Kidney capillary endothelial cell (primary cell): ENCODE measurements at places on chromosomes 5 and 9.

GRCh38 chr5:60458666-60459065, 241.3 kb downstream of the DEPDC1B start:
- DNase-seq: no peak

- peak; percentile 28 for DNase-seq
These were observed at the start of gene CFAP90 for GRCh38 chr5:7850395-7851239. TSS of gene CFAP90 (minus strand) at chr5:7851133. CDS start at chr5:7851021, 112 bp downstream.

GRCh38 chr9:117734082-117734481, 29.9 kb downstream of the TLR4 start:
- DNase-seq: no peak

DNA sequence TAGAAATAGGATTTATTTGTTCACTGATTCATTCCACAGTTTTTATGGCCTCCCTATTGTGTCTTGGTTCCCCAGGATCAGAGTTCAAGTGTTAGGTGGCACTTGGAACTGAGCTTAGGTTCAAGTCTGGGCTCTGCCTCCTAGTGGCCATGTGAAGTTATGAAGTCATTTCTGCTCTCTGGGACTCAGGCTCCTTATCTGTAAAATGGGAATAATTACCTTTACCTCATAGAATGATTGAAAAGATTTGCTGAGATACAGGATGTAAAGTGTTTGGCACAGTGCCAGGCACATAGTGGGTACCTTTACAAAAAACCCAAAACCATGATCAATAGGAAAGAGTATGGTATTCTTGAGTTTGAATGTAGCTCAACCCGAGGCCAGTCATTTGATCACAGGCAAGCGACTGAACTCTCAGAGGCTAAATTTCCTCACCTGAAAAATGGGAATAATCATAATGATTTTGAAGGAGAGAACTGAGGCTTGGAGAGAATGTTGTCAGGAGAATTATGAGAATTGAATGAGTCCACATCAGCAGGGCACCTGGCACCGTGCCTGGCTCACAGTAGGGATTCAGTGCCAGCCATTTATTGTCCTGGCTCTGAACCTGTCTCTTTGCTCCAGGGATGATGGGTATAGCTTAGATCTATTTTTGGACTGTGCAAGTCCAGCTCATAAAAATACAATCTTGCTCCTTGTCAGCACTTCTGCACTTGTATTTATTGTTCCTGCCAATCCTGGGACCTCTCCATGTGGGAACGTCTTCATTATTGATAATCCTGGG, 10.8 kb downstream of the NSG2 start:
- no peak for DNase-seq

DNA sequence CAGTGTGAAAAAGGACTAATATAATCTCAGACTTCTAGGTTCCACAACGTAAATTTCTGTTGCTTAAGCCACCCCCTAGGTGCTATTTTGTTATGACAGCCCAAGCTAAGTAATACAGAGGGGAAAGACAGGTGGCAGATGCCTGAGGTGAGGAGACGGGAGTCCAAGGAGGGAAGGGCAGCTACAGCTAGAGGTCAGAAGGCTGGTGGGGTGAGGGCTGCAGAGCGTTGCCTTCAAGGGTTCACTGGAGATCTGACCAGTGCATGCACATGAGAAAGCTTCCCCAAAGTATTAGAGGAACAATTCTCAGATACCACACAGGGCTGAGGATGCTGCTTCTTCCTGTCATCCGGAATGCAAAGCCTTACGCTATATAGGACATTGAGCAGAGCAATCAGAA, 104.7 kb upstream of the IRX4 start:
- no peak for DNase-seq
